ENCODE measurements at places on chromosomes 1 and 21.

DNA sequence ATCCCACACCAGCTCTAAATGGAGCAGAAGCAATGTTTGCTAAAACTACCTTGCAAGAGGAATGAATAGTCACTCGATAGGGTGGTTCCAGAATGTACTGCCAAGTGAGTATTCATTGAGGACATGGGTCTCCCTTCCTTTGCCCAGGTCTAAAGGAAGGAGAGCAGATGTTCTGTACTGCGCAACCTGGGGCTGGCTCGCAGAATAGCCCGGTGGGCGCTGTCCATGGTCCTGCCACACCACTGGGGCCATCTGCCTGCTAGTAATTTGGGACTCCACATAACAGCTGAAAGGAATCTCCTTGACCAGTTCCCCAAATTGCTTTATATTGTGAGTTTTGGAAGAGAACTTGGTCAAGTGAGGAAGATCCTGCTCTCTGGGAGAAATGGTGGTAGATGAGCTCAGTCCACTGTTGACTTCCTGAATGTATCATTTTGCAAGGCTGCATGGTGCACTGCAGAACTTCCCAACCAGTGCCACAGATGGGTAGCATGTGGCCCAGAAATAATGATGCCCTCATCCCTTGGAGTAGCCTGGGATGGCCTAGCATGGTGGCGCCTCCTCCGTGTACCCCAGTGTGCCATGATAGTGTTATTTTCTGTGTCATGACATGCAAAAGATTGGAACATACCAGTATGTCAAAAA, 5.7 kb downstream of the SLC6A17 start:
- peak; percentile 68 for DNase-seq

GRCh38 chr1:186325239-186325638, 49.8 kb downstream of the TPR start:
- peak; percentile 7 for DNase-seq

DNA sequence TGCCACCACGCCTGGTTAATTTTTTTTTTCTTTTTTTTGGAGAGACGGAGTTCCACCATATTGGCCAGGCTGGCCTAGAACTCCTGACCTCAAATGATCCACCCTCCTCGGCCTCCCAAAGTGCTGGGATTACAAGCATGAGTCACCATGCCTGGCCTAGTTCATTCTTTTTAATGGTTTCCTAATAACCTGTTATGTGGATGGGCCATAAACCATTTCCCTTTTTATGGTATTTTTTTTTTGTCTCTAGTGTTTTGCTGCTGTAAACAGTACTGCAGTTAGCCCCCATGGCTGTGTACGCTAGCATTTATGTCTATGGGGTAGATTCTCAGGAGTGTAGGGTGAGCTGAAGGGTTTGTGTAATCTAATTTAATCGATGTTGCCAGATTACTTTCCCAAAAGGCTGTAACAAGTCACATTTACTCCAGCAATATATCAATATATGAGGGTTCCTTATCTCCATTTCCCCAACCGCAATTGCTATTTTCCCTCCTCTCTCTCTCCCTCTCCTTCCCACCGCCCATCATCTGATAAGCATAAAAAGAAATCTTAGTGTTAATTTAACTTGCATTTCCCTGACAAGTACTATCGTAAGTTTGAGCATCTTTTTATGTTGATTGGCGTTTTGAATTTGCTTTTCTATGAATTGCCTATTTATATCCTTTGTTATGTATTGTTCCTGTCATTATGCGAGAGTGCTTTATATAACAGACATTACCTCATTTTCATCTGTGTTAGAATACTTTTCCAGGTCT, 28.7 kb downstream of the RCSD1 start:
- DNase-seq = peak; percentile 45

GRCh38 chr1:201110138-201110537, 2.1 kb downstream of the CACNA1S start:
- no peak for DNase-seq

DNA sequence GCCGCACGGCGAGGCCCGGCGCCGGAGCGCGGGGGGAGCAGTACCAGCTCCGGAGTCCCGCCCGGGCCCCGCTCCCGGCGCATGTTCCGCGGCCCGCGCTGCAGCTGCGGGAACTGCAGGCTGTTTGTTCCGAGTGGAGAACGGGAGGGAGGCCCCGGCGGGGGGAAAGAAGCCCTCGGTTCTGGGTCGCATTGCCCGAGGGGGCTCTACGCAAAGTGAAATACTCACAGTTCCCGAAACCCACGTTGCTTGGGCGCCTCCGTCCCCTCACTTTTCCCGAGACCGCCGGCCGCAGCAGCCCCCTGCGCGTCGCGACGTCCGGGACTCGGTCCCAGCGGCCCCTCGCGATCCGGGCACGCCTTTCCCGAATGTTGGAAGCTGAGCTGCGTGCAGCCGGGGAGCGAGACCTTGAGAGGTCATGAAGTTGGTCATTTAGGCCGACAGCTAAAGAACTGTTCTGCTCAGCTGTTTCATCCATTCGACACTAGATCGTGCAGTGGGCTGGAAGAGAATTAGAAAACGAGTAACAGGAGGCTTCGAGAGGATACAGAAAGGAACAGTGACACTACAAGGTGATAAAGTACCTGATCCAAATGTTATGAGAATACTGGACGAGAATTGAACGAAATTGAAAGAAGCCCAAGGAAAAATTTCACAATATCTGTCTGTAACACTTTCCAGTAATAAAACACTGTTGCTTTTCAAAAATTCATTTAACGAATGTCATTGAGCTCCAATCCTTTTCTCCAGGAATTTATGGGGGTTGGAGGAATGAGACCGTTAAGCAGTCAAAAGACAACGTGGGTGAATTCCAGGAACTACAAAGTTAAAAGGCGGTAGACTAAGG, 657 bp upstream of the LIN9 start:
- DNase-seq = no peak

All from suppressor macrophage treated with lipopolysaccharide for 1 hour (primary cell).